HuH-7 (cell line): ENCODE measurements at places on chromosomes 5 and 9.

- DNase-seq: no peak
Measured at GRCh38 chr5:65034813-65035209, 266.1 kb downstream of the CWC27 start.

DNA sequence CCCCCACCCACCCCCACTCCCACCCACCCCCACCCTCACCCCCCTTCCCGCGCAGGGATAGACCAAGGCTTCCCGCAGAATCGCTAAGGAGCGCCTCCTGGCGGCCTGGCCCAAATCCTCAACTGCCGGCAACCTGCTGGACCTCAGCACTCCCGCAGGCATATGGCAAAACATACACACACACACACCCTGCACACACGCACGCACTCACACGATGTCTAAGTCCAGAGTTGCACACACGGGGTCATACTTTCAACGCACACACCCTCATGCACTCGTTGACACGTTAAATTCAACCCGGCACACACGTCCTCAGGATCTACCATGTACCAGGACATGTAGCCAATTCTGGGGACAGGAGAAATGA is 1.7 kb downstream of the CPLX2 start:
- DNase-seq: no peak

DNA sequence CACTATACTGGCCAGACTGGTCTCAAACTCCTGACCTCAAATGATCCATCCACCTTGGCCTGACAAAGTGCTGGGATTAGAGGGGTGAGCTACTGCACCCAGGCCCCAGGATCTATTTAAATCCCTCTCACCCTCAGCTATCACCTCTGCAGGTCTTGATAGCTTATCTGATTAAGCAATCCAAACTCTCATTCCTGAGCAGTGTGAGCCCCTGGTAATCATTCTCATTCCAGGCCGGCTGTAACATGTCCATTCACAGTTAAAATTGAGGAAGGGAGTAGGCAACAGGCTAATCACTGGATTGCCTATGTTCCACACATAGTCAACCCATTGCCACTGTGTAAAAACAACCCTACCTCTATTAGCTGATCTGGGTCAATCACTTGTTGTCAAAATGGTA is 111.1 kb downstream of the AGTPBP1 start:
- DNase-seq: no peak

DNA sequence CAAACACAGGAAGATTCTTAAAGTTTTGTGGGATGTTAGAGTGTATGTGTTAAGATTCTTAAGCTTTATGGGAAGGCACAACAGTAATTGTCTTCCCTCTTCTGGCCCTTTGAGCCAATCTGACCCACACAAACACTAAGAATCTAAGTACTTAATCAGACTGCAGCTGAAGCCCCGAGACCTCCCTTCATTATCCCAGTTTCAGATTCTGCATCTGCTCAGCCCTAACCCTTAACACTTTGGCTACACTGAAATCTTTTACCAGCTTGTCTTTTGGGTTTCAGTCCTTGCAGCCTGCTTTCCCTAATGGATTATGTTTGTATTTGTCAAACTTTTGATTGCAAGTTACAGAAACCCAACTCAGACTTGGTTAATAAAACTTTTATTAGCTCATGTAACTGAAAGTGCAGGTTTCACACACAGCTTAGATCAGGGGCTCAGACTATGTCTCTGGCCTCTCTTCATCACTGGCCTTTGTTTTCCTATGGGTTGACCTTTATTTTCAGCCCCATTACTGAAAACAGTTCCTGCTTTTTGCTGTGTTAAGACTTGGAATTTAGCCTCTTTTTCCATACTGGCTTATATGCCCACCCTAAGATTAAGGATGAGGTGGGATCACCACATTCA is 71.5 kb downstream of the COX7C start:
- DNase-seq: no peak
